Neural progenitor cell (in vitro differentiated cells): ENCODE measurements at places on chromosomes 6 and 20. TPM values are rescaled to one million over a fixed set of nuclear protein-coding genes. Genes with fewer than 3 reads are reported as not detected.

DNA sequence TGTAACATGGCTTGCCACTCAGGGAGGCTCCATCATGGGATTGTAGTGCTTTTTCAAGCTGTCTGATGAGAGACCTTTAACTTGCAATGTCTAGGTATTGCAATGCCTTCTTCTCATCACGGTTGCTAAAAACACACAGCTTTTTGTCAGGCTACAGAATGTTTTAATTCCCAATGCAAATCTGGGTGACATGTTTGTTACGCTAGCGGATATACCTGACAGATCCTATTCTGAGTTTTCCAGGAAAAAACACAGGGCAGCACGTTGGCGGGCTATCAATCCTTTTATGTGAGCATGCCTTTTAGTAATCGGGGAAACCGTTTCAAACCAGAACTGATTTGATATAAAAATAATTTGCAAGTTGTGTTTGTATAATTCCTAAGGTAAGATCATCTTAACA, 577.2 kb upstream of the MAP3K7 start:
- H3K27me3 ChIP-seq = no peaks in the 10 kb centered on the region
- peaks cover 5% of the 10 kb centered on the region for H3K4me1 ChIP-seq
- H3K36me3 ChIP-seq = no peaks in the 10 kb centered on the region
- no peak for DNase-seq

DNA sequence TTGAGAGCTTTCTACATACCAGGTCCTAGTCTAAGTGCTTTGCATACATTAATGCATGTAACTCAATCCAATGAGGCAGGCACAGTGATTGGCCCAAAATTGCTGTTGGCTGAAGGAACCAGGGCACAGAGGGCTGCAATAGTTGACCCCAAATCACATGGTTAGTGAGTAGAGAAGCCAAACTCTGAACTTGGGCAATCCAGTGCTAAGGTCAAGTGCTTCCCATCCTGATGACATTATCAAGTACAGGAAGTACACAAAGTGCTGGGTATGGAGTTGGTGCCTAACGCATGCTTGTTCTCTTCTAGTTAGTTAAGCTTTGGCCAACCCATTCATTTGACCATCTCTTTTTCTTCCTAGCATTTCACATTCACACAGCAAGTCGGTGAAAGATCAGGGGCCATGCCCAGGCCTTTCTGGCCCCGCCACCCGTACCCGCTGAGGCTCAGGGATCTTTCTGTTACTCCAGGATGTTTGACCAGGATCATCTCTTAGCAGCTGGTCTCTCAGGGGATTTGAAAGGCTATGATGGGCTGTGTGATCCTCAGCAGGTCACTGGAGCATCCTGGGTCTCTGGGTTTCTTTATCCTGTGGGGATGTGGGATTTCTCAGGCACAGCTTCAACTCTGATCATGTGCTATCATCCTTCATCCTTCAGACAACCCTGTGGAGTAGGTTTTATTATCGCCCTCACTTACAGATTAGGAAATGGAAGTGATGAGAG, 7.0 kb downstream of the KCNB1 start:
- H3K27ac ChIP-seq = no peak overlapping the region
- peaks cover 9% of the 10 kb centered on the region for H3K4me1 ChIP-seq
- no peak overlapping the region for H3K4me3 ChIP-seq

DNA sequence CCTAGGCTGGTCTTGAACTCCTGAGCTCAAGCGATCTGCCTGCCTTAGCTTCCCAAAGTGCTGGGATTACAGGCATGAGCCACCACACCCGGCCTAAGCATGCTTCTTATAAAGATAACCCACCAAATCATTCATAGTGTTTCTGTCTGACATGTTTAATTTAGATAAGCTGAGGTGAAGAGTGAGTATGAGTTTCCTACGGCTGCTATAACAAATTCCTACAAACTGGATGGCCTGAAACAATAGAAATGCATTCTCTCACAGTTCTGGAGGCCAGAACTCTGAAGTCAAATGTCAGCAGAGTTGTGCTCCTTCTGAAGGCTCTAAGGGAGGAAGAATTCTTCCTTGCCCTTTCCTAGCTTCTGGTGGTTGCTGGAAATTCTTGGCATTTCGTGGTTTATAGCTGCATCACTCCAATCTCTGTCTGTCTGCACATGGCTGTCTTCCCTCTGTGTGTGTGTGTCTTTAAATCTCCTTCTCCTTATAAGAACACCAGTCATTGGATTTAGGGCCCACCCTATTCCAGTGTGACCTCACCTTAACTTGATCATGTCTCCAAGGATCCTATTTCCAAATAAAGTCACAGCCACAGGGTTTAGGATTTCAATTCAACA, 29.9 kb downstream of the MAPK13 start:
- no peak overlapping the region for H3K27ac ChIP-seq
- no peak for DNase-seq
- H3K4me3 ChIP-seq = no peak overlapping the region
- no peaks in the 10 kb centered on the region for H3K27me3 ChIP-seq
- H3K4me1 ChIP-seq = no peaks in the 10 kb centered on the region
- H3K36me3 ChIP-seq = no peaks in the 10 kb centered on the region

The PLCB4 gene
- total RNA-seq = 17.7 and 20.6 TPM in 2 replicates

DNA sequence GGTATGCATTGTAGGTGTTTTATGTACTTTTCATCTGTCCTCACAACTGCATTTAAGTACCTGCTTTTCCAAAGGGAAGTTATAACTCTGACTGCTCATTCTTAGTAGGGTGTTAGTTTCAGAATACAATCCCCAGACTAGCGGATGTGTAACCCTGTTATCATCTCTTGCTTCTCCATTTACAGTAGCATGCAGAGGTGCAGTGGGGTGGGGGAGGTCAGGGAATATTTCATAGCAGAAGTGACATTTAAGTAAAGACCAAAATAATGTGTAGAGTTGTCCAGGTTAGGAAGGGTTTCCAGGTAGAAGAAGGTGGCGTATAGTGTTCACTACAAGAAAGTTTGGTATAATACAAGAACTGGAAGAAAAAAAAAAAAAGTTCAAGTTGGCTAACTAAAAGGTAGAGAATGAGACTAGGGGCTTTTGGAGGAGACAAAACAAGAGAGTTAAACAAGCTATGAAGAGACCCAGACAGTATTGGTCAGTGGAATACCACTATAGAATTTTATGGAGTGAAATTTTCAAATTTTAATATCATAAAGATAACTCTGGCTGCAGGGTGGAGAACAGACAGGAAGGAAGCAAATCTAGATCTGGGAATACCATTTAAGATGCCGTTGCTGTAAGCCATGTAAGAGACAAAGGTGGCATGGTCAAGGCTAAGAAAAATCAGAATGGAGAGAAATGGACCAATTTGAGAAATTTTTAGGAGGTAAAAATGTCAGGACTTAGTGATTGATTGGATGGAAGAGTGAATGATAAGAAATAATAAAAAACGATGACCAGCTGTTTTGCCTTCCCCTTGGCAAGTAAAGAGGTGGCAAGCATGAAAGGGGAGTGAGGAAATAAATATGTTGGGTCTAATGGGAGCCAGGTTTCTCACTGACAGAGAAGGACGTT, 2.2 kb upstream of the AHI1 start:
- no peak overlapping the region for H3K27ac ChIP-seq
- peaks cover 17% of the 10 kb centered on the region for H3K4me1 ChIP-seq
- no peaks in the 10 kb centered on the region for H3K36me3 ChIP-seq
- DNase-seq = no peak

DNA sequence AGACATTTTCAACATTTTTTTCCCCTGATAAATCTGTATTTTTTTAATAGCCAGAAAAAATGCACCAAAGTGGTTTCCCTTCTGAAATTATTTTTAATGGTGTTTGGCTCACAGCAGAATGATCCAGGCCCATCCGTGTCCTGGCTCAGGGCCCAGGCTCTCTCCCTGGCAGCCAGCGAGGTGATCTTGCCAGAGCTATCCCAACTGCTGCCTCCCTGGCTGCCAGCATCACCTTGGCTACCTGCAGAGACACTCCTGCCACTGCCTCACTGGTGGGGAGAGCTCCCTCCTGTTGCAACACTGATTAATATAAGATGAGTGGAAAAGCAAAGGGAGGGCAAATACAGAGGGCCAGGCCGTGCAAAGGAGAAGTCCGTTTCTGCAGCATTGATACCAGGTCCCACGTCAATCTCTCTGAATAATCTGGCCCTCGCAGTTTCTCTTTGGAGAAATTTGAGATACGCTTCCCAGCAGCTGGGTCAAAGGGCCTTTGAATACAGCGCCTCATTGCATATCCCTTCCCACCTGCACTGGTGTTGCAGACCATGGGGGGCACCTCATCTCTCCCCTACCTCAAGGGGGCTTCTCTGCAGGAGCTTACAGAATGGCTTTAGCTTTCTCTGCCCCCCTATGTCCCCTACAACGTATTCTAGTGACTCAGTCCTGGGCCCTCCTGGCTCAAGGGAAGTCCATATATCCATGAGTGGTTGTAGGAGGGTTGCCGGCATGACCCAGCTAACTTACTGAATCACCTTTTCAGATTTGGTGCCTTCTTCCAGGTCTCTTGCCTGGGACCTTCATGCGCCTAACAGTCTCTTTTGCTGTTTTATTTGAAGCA, 12.8 kb upstream of the DSTN start:
- peaks cover 5% of the 10 kb centered on the region for H3K4me1 ChIP-seq
- H3K4me3 ChIP-seq = no peak overlapping the region
- no peak overlapping the region for H3K27ac ChIP-seq

DNA sequence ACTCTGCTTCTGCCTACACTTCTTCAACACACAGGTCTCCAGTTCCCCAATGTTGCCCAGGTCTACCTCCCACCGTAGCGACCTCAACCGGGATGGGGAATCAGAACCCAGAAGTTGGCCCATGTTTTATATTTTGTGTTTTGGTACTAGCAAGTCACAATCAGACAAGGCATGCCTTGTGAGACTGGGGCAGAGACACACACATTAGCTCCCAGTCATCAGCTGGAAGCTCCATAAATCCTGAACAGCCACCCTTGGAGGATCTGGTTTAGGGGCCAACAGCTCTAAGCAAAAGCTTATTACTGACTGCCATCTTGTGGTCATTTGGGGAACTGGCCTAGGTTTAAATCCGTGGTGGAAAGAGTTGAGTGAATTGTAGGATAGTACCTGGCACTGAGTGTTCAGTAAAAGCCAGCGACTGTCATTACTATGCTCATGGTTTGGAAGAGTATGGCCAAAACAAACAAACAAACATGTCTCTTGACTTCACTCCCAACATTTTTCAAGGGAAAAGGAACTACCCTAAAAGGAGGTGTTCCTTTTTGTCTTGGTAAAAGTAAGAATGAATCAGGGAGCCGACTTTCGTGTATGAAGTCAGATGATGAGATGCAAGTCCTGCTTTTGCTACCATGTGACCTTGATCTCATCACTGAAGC, 40.5 kb downstream of the PIM1 start:
- H3K27ac ChIP-seq = no peak overlapping the region
- H3K4me3 ChIP-seq = no peak overlapping the region
- peak; percentile 89 for DNase-seq
- H3K27me3 ChIP-seq = no peaks in the 10 kb centered on the region
- H3K36me3 ChIP-seq = no peaks in the 10 kb centered on the region

DNA sequence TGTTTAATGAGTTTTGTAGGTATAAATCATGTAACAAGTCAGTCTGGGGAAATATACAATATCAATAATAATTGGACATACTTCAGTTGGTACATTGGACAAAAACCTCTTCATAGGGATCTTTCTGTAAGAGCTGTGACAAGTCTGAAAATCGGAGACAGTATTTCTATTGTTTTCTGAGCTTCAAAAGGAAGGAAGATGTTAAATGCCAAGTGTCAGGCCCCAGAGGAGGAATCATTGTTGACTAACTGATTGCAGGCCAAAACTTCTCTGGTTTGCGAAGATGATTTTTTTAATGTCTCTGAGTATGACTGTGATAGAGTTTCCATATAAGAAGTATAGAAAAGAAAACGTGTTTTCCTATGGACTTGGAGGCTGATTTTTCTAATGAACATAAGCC, 316.4 kb downstream of the RNF144B start:
- H3K4me1 ChIP-seq = no peaks in the 10 kb centered on the region
- H3K27me3 ChIP-seq = no peaks in the 10 kb centered on the region
- H3K4me3 ChIP-seq = no peak overlapping the region
- no peak for DNase-seq
- H3K36me3 ChIP-seq = no peaks in the 10 kb centered on the region

The RUNX2 gene
- total RNA-seq = 0.09 and 0.19 TPM in 2 replicates

DNA sequence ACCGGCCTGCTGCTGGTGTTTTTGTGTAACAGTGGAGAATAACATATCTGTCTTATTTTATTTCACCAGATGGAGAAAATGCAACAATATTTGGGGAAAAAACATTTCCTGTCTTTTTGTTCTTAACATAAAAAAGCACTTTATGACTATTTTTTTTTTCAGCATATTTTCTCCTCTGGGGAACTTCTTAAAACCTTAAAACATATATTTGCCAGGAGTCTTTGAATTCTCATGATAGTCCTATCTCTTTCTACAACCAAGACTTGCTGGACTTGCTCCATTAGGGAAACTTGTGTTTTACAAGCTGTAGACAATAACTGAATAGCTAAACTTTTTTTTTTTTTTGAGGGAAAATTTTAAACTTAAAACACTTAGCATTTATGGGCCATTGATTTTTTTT, 98.6 kb upstream of the PRDM1 start:
- H3K27me3 ChIP-seq = peaks cover 99% of the 10 kb centered on the region
- DNase-seq = no peak
- no peak overlapping the region for H3K4me3 ChIP-seq
- no peaks in the 10 kb centered on the region for H3K36me3 ChIP-seq
- H3K4me1 ChIP-seq = peaks cover 10% of the 10 kb centered on the region
- no peak overlapping the region for H3K27ac ChIP-seq

DNA sequence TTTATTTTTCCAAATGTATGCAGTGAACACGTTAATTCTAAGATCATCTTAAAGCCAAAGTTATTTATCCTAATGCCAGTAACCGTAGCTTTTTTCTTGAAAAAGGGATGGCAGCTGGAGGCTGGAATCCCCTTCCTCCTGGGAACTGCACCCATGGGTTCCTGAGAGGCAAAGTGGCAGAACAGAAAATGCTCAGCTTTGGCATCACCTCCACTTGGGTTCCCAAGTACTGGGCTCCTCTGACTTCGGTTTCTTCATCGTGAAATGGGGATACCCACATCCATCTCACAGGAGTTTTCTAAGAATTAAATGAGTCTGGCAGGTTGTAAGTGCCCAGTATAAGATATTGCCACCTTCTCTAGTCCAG, 6.2 kb upstream of the DDX43 start:
- no peak overlapping the region for H3K27ac ChIP-seq
- peaks cover 4% of the 10 kb centered on the region for H3K27me3 ChIP-seq
- H3K4me1 ChIP-seq = peaks cover 3% of the 10 kb centered on the region
- DNase-seq = no peak

The SAMD3 gene
- total RNA-seq = 0.19 and 2.0 TPM in 2 replicates

GRCh38 chr20:4159765-4160490, 144.6 kb upstream of the RNF24 start:
- H3K4me1 ChIP-seq = peaks cover 26% of the 10 kb centered on the region
- no peaks in the 10 kb centered on the region for H3K36me3 ChIP-seq
- no peaks in the 10 kb centered on the region for H3K27me3 ChIP-seq
- DNase-seq = no peak

GRCh38 chr6:92763680-92764079, 655.7 kb downstream of the EPHA7 start:
- H3K27me3 ChIP-seq = no peaks in the 10 kb centered on the region
- no peaks in the 10 kb centered on the region for H3K36me3 ChIP-seq
- H3K4me1 ChIP-seq = peaks cover 9% of the 10 kb centered on the region
- DNase-seq = no peak
- H3K27ac ChIP-seq = no peak overlapping the region

The SPTLC3 gene
- 2.3 and 4.2 TPM in 2 replicates for total RNA-seq

The AGER gene
- total RNA-seq = 1.1 and 1.4 TPM in 2 replicates
